B cell (primary cell): ENCODE measurements at places on chromosomes 16 and 17.

DNA sequence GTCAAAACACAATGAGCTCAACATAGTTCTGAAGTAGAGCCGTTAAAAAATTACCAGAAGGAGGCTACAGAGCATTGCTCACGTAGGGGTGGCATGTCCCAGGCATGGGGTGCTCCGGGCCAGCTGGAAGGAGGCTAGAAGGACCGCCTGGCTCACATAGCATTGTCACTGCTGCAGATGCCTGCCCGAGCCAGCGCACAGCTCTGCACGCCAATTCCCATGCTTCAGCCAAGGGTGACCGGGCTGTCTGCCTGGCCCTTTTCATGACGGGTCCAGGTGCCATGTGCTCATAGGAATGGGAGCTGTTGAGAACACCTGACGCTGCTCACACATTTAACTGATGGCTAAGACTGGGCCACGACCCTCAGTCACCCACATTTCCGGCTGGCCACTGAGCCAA is 228.9 kb upstream of the FOXF1 start:
- no peak for DNase-seq

- no peak for DNase-seq
Observed at GRCh38 chr16:30652005-30652296, 1.2 kb downstream of the PRR14 start.

GRCh38 chr17:50177476-50177875 is 11.7 kb downstream of the SGCA start:
- no peak for DNase-seq

DNA sequence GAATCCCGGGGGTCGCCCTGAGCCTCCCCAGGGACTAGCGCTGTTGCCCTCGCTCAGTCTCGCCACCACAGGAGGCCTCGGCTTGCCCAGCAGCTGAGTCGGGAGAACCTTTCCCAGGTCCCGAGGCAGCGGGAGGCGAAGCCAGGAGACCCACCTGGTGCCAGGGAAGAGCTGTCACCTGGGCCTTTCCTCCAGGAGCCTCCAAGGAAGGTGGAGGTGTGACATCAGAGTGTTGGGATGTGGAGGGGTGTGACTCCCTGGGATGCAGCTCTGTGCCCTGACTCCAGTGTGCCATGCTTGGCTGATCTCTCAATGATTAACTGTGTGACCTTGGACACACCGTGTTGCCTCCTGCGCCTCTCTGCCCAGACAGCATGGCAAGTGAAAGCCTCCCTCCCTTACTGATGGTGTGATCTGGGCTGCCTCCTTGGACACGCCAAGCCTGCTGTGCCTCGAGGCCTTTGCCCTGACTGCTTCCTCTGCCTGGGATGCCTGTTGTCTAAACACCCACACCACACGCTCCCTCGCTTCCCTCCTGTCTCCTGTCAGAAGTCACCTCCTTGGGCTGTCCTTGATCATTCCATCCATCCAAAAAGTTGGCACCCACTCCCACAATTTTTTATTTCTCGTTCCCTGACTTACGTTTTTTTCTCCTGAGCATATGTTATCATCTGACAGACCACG is 88.0 kb downstream of the CMIP start:
- no peak for DNase-seq

DNA sequence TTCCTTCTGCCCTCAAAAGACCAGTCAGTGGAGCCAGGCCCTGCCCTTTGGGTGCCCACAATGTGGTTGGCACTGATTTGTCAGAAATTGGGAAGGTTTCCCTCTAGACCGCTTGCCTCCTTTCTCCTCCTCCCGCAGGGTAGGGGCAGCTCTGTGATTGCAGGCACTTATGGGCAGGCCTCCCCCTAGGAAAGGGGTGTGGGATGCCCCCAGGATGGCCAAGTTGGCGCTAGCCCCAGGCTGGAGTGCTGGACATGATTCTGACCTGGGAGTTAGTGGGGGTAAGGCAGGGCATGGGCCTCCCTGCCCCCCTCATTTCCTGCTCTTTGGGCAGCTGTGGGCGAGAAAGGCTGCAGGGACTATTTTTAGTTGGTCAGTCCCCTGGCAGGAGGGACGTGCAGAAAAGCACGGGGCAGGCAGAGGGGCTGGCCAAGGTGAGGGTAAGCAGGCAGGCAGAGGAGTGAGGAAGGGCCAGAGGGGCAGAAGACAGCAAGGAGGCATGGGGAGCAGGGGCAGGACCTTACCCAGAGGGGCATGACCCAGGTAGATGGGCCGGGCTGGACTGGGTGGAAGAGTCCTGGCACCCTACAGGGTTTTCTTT is 3.3 kb downstream of the RARA start:
- DNase-seq, result no peak

DNA sequence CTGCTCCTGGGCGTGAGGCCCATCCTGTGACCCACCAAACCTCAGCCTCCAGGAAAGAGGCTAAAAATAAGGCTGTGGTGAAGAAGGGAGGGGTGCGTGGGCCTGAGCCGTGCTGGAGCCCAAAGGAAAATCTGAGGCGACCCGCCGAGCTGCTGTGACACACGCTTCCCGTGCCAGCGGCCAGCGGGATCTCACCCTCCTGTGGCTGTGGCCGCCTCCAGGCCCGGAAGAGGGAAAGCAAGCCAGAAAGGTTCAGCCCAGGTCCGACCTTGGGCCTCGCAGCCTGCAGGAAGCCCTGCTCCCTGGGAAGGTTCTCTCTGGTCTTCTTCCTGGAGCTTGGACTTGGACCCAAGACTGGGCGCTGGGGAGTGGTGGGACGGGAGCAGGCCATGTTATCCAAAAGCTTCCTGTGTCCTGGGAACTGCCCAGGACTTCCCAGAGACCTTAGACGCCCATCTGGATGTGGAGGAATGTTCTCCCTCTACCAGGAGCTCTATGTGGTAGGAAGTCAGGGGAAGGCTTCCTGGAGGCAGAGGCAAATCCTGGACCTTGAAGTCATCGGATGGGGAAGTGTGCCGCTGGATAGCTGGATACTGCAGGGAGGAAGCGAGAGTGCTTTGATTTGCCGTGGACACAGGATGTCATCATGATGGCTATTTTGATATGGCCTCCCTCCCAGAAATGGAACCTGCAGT is 11.4 kb downstream of the SPNS2 start:
- DNase-seq, result no peak

- no peak for DNase-seq
Observed at GRCh38 chr17:9878786-9879525, 26.1 kb downstream of the RCVRN start.

DNA sequence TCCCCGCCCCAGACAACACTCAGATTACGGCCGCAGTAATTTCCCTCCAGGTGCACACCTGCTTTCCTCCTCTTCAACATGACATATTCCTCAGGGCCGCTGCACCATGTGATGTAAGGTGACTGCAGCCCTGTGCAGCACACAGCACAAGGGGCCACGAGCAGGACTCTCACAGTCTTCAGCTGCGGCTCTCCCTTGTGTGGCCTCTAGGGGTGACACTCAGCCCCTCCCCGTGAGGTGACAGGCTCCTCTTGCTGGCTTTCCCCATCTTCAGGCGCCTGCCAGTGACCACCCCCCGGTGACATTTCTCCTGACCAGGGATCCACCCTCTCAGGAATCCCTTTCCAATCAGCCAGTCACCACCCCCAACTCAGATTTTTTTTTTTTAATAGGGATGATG is 31.3 kb upstream of the ABCC3 start:
- DNase-seq, result no peak

GRCh38 chr16:67186550-67186950 is 2.8 kb upstream of the MATCAP1 start:
- DNase-seq, result no peak

GRCh38 chr17:63973930-63974593 is 1.3 kb upstream of the SCN4A start:
- DNase-seq, result no peak

GRCh38 chr16:85623250-85623649 is 10.1 kb downstream of the GSE1 start:
- no peak for DNase-seq

- DNase-seq, result no peak
Observed at GRCh38 chr16:80792031-80792430, 12.4 kb downstream of the CDYL2 start.
